ENCODE measurements at places on chromosomes 5 and 9. TPM values are rescaled to one million over a fixed set of nuclear protein-coding genes. Genes with fewer than 3 reads are reported as not detected.

The IL3 gene
- polyA plus RNA-seq, result not detected

The FBP1 gene
- not detected for polyA plus RNA-seq

The EIF4EBP3 gene
- polyA plus RNA-seq, result 9.5 TPM

The SLC45A2 gene
- not detected for polyA plus RNA-seq

The RAI14 gene
- 3.7 TPM for polyA plus RNA-seq

The AFF4 gene
- 10.6 TPM for polyA plus RNA-seq

The CCDC183 gene
- polyA plus RNA-seq, result 0.55 TPM

The PCDHB9 gene
- polyA plus RNA-seq, result 0.08 TPM

The MYOZ3 gene
- not detected for polyA plus RNA-seq

The PCA3 gene
- polyA plus RNA-seq, result not detected

The SLC6A19 gene
- not detected for polyA plus RNA-seq

The ENTPD2 gene
- 1.3 TPM for polyA plus RNA-seq

The LURAP1L gene
- polyA plus RNA-seq, result 0.71 TPM

The ENTREP1 gene
- not detected for polyA plus RNA-seq

The CRB2 gene
- polyA plus RNA-seq, result 0.15 TPM

The IL33 gene
- not detected for polyA plus RNA-seq

The CDH9 gene
- polyA plus RNA-seq, result not detected

The OR1Q1 gene
- not detected for polyA plus RNA-seq

The FCN2 gene
- polyA plus RNA-seq, result not detected

The PCDHB3 gene
- not detected for polyA plus RNA-seq

The EIF4E1B gene
- polyA plus RNA-seq, result not detected

The SOX30 gene
- polyA plus RNA-seq, result 0.09 TPM

The GDF9 gene
- 0.28 TPM for polyA plus RNA-seq

Measured in GM12878 (cell line).